Aorta (tissue), 5 donors: ENCODE measurements at places on chromosomes 11 and 22. TPM values are rescaled to one million over a fixed set of nuclear protein-coding genes. Genes with fewer than 3 reads are reported as not detected.
A peak's percentile ranks its signal among the peaks of the same experiment; 100 is the strongest.

Gene CDC42EP1
- 69.1 TPM for total RNA-seq

DNA sequence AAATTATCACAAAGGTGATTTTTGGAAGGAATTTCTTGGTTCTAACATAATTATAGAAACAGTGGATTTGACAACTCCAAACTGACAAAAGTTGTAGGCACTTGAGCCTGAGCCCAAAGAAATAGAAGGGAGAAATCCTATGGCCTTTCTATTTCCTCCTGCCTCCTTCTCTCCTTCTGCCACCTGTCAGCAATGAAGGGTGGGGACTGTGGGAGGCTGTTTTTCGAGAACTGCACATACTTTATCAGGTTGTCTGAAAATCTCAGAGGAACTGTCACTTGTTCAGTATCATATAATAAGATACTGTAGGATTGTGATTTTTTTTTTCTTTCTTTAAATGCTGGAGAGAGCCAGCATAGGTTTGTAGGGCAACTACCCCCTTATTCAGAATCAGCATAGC is 187.9 kb upstream of the SESN3 start:
- no peak overlapping the region for H3K4me3 ChIP-seq
- no peak for DNase-seq
- no peak overlapping the region for H3K27ac ChIP-seq
- H3K36me3 ChIP-seq = no peaks in the 10 kb centered on the region

Gene PGA3
- total RNA-seq = 1.8 TPM

DNA sequence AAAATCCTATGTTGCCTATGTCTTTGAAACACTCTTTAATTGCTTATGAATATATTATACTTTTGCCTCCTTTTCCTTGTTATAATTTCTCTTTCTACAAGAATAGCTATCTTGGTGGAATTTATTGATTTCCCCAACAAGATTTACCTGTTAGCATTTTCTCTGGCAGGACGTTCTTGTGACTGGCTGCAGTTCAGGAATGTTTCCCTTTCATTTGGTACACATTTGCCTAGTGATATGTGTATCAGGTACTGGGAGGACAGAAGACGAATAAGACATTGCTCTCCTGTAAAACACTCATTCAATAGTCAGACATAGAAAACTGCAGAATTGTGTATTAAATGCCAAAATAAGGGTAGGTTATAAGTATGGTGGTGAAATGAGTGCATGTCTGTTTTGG is 279.9 kb downstream of the FAT3 start:
- no peak overlapping the region for H3K27ac ChIP-seq
- no peaks in the 10 kb centered on the region for H3K36me3 ChIP-seq
- no peaks in the 10 kb centered on the region for H3K27me3 ChIP-seq
- H3K4me3 ChIP-seq = no peak overlapping the region

Gene OR52N2
- total RNA-seq = not detected

- no peaks in the 10 kb centered on the region for H3K36me3 ChIP-seq
- H3K27me3 ChIP-seq = no peaks in the 10 kb centered on the region
Measured at GRCh38 chr11:81036168-81036870, 1595.5 kb upstream of the TENM4 start.

- no peaks in the 10 kb centered on the region for H3K27me3 ChIP-seq
- no peaks in the 10 kb centered on the region for H3K36me3 ChIP-seq
- H3K4me3 ChIP-seq = no peak overlapping the region
- DNase-seq = no peak
Measured at GRCh38 chr11:132595246-132595645, 937.1 kb downstream of the OPCML start.

Gene CASP5
- total RNA-seq = 2.0 TPM

DNA sequence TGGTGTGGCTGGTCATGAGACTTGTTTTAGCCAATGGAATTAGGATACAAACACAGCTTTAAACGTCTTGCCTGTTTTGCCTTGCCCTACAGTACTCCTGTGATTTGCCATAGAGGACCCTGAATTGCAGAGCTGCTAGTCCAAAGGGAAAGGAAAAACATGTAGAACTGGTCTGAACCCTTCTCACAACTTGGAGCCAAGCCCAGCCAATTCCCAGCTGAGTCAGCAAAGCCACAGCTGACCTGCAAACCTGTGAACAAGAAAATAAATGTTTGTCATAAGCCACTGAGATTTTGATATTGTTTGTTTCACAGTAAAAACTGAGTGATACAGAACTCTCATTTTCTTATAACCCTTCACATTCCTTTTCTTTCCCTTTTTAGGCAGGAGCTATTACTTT is 360.5 kb upstream of the API5 start:
- no peak overlapping the region for H3K4me3 ChIP-seq
- DNase-seq = no peak
- H3K4me1 ChIP-seq = no peaks in the 10 kb centered on the region

DNA sequence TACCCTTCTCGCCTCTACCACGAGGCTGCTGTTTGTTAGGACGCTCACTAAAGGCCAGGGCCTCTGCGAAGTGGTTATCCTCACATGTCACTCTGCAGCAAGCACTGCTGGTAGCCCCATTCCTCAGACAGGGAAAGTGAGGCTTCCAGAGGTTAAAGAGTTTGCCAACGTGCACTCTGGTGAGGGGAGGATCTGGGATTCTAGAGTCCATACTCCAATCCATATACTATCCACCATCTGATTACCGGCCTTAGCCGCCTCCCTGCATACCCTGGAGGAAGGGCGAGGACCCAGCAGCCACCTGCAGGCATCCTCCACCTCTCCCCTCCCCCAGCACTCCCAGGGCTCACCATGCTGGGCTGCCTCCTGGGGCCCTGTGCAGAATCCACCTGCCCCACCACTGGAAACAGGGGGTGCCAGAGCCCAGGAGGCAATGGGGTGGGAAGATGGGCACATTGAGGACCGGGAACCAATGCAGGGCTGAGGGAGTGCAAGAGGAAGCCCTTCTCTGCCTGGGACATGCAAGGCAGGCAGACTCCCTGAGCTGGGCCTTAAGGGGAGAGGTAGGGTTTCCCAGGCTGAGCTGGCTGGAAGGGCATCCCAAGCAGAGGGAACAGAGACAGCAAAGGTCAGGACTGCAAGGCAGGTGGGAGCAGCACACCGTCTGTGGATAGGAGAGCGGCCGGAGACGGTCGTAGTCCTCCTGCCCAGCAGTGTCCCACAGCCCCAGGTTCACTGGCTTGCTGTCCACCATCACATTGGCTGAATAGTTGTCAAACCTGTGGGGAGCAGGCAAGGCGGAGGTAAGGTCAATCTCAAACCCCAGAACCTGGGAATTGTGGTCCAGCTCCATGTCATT is 11.7 kb downstream of the RAC2 start:
- no peaks in the 10 kb centered on the region for H3K4me1 ChIP-seq
- peak; percentile 42 for DNase-seq
- H3K36me3 ChIP-seq = no peaks in the 10 kb centered on the region
- H3K27ac ChIP-seq = no peak overlapping the region
- H3K4me3 ChIP-seq = no peak overlapping the region

- no peak overlapping the region for H3K4me3 ChIP-seq
- no peaks in the 10 kb centered on the region for H3K27me3 ChIP-seq
- no peak for DNase-seq
Measured at GRCh38 chr11:3353066-3353465, 25.9 kb downstream of the ZNF195 start.

Gene OMP
- total RNA-seq = not detected

Gene MS4A15
- not detected for total RNA-seq

DNA sequence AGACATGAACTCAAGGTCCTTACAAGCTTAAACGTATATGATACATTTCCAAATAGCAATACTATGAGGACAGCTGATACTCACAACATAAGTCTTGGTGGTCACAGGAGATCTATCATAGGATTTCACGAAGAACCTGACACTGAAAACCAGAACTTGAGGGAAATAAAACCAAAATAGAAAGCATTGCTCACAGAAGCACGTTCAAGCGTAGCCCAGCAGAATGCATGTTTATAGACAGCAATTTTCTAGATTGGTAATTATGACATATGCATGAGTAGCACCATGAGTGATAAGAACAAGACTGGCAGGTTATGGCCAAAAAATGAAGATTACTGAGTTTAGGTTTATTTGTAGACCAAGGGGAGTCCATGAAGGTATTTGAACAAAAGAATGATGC is 243.5 kb downstream of the ETS1 start:
- no peak overlapping the region for H3K4me3 ChIP-seq
- no peak overlapping the region for H3K27ac ChIP-seq
- no peaks in the 10 kb centered on the region for H3K27me3 ChIP-seq

- no peaks in the 10 kb centered on the region for H3K36me3 ChIP-seq
- H3K4me3 ChIP-seq = no peak overlapping the region
- H3K4me1 ChIP-seq = no peaks in the 10 kb centered on the region
- no peak overlapping the region for H3K27ac ChIP-seq
- no peak for DNase-seq
Measured at GRCh38 chr11:130536106-130537040, 87.9 kb downstream of the ADAMTS15 start.

DNA sequence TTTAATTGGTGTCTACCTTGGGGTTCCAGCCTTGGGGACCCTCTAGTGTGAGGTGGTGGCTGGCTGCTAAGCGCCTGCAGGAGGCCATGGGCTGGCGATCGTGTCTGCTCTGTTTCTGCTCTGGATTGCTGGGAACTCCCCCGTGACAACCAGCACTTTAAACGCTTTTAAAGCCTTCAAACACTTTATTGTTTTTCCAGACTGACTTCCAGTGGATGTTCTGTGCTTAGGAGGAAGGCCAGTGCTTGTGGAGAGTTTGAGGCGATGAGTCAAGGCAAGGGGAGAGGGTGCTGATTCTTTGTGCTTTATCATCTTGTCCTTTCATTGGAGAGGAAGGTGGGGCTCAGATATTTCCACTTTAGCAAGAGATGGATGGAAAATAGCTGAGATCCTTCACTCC is 81.6 kb downstream of the FLI1 start:
- DNase-seq = no peak
- H3K36me3 ChIP-seq = no peaks in the 10 kb centered on the region

Gene OR52I2
- not detected for total RNA-seq

Gene FDX1
- total RNA-seq = 8.9 TPM

- no peaks in the 10 kb centered on the region for H3K27me3 ChIP-seq
- peak overlapping the region; percentile 87 for H3K4me3 ChIP-seq
- peaks cover 5% of the 10 kb centered on the region for H3K4me1 ChIP-seq
- H3K27ac ChIP-seq = no peak overlapping the region
Measured at GRCh38 chr11:13278609-13279486, 1.3 kb downstream of the BMAL1 start.

GRCh38 chr11:693415-693831 is 1.6 kb downstream of the DEAF1 start:
- H3K4me3 ChIP-seq = no peak overlapping the region
- no peaks in the 10 kb centered on the region for H3K4me1 ChIP-seq
- H3K27me3 ChIP-seq = no peaks in the 10 kb centered on the region
- no peak overlapping the region for H3K27ac ChIP-seq
- DNase-seq = no peak

Gene DEFB131B
- total RNA-seq = not detected
